Activated CD4-positive, alpha-beta T cell treated with anti-CD3 and anti-CD28 coated beads, Interleukin-2, Interleukin-4, amounts not matched to agents 100 ng/mL and 50 ng/mL, durations not matched to agents 16 hours and 8 hours (primary cell): ENCODE measurements at places on chromosomes 7 and 10.
A peak's percentile ranks its signal among the peaks of the same experiment; 100 is the strongest.

- DNase-seq, result no peak
Observed at GRCh38 chr10:65570143-65571010, 1355.5 kb upstream of the LRRTM3 start.

DNA sequence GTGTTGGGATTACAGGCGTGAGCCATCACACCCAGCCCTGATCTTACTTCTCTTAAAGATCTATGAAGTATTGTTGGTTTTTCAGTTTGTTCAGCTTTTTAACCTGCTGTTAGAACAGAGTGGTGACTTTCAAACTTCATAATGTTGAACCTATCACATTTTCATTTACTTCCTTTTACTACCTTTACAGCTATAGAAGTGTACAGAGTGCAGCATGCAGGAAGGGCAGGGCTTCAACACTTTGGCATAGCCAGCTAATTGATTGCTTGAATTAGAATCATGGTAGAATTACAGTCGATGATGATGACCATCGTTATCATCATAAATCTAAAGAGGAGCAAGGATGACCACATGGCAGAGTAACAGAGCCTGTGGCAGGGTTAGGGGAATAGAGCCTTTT, 55.5 kb downstream of the AOAH start:
- no peak for DNase-seq

DNA sequence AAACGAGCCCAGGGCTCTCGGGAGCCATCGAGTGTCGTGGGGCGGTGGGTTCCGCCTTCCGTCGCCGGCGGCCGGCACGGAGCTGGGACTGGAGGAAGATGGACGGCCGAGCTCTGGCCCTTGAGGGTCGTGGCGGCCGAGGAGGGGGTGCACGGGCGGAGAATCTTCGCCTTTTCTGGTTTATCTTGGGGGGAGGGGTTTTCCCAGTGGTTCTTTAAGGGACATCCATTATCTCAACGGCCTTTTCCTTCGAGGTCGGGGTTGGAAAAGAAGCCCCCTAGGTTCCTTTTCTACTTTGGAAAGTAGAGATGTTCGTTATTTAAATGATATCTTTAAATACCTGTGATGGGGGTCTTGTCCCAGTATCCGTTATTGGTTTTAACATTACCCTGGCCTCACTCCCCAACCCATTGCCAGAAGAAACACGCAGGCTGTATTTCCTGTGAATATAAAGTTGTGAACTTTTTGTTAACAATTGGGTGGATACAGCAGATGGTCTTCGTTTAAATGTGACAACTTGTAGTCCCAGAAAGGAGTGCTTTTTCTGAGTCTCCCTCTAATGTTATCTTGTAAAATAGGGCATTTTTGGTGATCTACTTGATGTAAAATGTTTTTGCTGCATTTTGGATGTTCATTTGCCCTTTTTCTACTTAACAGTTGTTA, 765 bp downstream of the CCAR1 start:
- DNase-seq, result peak; percentile 7

- DNase-seq, result peak; percentile 6
Observed at GRCh38 chr7:88789480-88790064, 6.0 kb downstream of the TEX47 start.

DNA sequence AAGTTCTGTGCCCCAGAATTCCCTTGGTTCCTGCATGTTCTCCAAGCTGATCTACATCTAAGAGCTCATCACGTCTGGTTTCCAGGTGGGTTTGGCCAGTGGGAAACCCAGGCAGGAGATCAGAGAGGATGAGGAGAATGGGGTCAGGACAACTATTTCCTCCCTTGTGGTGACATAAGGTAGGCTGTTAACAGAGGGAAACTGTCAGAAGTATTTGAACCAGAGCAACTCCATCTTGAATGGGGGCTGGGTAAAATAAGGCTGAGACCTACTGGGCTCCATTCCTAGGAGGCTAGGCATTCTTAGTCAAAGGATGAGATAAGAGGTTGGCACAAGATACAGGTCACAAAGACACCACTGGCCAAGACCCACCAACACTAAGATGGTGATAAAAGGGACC, 19.1 kb downstream of the GARIN1A start:
- DNase-seq, result no peak

GRCh38 chr7:28778786-28779185, 179.3 kb downstream of the TRIL start:
- no peak for DNase-seq

- DNase-seq, result no peak
Observed at GRCh38 chr10:112330162-112330561, 43.8 kb upstream of the ACSL5 start.

DNA sequence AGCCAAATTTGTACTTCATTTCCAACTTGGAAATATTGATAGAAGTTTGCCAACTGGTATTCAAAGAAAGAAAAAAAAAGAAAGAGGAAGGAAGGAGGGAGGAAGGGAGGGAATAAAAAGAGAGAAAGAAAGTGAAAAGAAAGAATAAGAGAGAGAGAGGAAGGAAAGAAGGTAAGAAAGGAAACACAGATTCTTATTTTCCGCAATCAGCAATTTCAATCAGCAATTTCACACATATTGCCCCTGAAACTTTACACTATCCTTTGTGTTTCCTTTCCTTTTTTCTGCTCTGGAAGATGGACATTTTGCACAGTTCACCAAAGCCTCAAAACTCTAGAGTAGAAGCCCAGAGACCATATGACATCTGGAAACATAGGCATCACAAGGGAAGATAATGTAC, 888.1 kb downstream of the REEP3 start:
- no peak for DNase-seq

DNA sequence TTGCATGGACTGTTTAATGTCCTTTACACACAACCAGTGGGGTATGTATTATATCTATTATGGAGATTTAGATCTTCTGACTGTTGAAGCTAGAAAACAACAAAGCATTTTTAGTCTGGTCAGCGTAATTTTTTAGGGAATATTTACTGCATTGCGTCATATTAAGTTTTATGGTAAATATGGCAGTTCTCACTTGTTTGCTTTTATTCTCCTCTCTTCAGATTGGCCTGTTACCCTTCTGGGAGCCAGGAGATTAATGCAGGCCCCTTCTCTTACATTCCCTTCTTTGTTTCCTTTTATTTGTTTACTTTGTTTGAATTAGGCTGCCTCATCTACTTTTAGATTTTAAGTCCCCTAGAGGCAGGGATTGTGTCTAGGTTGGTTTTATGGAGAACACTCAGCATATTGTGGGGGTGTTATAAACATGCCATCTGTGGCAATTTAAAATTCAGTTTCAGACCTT, 13.8 kb downstream of the UBE2D1 start:
- DNase-seq, result no peak

- DNase-seq, result peak; percentile 70
Observed at GRCh38 chr10:47047577-47048525, 136.6 kb downstream of the PTPN20 start.

DNA sequence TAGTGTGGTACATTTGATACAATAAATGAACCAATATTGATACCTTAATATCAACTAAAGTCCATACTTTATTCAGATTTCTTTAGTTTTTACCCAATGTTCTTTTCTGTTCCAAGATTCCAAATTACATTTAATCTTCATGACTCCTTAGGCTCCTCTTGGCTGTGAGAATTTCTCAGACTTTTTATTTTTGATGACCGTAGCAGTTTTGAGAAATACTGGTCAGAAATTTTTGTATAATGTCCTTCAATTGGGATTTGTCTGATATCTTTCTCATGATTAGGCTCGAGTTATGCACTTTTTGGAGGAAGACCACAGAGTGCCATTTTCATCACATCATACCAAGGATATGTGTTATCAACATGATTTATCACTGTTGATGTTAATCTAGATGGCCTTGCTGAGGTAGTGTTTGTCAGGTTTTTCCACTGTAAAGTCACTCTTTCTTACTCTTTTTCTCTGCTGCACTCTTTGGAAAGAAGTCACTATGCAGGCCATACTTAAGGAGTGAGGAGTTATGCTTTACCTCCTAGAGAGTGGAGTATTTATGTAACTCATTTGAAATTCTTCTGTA, 12.9 kb upstream of the ENTPD1 start:
- no peak for DNase-seq
